AG04450 (cell line): ENCODE measurements at places on chromosomes 11 and 22.
A peak's percentile ranks its signal among the peaks of the same experiment; 100 is the strongest.

DNA sequence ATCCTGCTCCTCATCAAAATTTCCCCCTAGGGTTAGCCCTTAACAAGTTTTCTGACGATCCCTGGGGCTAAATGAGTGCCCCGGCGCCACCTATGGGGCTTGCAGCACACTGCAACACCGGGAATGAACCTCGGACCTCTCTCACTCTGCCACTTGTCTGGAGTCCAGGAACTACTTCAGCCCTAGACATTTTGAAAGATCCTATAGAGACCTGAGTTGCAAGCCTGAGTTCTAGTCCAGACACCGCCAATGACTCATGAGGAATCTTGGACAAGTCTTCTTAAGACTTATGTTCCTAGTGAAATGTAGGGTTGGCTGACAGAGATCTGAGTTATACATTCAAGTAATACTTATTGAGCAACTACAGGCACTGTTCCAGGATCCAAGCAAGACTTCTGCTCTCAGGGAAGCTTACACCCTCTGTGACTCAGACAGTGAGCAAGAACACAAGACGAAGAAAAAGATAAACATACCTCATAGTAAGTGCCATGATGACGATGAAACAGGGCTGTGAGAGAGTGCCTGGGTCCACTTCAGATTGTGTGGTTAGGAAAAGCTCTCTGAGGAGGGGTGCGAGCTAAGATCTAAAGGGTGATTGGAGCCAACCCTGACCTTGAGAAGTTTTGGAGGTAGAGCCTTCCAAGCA is 10.2 kb upstream of the STK33 start:
- peak; percentile 100 for DNase-seq

DNA sequence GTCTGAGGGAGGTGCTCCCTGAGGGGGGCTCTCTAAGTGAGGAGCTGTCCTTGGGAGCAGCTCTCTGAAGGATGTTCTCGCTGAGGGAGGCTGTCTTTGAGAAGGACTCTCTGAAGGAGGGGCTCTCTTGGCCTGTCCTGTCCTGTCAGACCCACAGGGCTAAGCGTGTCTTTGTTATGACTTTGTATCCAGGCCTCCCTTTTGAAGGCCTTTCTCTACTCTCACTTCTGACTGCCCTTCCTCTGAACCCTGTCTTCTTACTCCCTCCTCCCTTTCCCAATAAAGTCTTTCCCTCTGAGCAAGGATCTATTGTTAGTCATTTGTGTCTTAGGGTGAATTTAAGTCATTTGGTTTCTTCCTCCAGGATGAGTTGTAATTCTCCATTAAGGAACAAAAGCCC is 330.1 kb upstream of the PLET1 start:
- DNase-seq, result no peak

GRCh38 chr11:117394221-117394925 is 66.7 kb downstream of the CEP164 start:
- DNase-seq, result no peak

- no peak for DNase-seq
Observed at GRCh38 chr11:3855808-3856491, 486 bp downstream of the STIM1 start.

GRCh38 chr11:38553148-38553547 is 1955.1 kb upstream of the RAG2 start:
- DNase-seq, result peak; percentile 7
